ENCODE measurements at places on chromosomes 5 and 9. TPM values are rescaled to one million over a fixed set of nuclear protein-coding genes. Genes with fewer than 3 reads are reported as not detected.

CCDC192 gene
- 0.63 TPM for total RNA-seq

TNC gene
- total RNA-seq, result 11.4 TPM

GRCh38 chr5:122730037-122730436 lies 44.8 kb upstream of the SNX2 start:
- DNase-seq, result no peak

- DNase-seq, result no peak
Observed at GRCh38 chr9:16126042-16126441, 573.2 kb downstream of the CCDC171 start.

Measured in H1 (cell line).